Dermis blood vessel endothelial cell (primary cell): ENCODE measurements at places on chromosomes 13 and 19.

DNA sequence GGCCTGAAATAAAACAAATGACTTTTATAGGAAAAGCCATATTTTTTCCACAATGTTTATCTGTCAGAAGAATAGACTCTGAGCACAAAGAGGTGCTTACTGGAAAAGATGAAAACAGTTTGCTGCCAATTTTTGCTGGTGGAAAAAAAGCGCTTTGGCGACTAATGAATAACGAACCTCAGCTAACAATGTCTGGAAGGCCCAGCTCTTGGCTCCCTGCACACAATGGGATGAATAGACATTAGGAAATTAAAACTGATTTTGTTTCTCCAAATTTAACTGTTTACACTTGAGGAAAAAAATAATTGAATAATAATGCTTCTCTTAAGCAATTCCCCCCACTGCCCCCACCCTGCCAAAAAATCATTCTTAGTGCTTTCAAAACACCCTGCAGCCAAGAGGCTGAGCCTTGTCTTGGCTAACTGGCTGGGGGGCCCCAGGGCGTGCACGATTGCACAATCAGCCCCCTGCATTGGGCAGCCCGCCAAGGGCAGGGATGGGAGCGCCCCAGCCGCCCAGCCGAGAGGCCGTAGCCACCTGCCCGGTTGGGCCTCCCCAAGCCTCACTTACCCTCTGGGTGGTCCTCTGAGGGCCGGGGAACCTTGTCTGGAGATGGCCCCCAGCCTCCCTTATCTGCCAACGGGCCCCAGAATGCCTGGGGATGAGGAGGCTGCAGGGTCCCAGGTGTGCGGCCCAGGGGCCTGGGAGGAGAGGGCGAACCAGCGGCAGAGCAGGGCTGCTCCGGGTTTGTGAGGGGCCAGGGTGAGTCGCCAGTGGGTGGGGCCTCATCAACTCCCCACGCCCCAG lies 16.8 kb downstream of the CEBPG start:
- peak; percentile 42 for DNase-seq

DNA sequence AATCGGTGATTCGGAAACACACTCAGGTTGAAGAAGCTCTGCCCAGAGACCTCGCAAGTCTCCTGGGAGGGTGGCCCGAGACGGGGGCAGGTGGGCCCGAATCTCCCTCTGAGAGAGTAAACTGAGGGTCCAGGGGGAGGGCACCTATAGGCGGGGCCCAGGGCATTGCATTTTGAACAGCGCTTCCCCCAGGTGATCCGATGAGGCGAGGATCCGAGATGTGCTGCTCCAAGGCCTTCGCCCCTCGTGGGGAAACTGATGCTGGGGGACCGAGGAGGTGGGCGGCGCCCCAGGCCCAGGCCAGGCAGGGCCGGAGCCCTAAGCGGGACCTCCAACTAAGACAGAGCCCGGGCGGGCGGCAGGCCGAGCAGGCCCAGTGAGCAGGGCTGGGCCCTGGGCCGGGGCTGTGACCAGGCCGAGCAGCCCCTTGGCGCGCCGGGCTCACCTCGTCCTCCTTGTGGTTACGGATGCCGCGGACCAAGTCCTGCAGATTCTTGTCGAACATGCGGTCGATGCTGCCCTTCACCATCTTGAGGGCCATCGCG lies 500 bp downstream of the AP3D1 start:
- DNase-seq = peak; percentile 32

DNA sequence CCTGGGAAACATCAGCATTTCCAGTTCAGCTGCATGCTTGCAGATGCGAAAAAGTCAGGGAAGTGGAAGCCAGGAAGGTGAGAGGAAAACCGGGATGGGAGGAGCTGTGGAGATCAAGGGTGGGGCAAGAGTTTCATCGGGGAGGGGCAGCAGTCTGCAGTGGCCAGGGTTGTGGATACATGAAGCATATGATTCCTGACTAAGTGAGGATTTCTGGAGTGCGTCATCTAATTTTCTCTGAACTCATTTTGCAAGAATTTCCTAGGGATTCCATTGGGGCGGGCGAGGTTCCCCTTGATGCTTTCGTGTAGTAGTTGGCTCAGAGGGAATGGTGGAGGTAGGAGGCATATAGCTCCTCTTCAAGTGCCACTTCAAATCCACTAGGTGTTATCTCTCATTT lies 344.1 kb upstream of the TMTC4 start:
- DNase-seq = no peak

- DNase-seq = no peak
These were observed 21.6 kb downstream of the CPAMD8 start for GRCh38 chr19:17005000-17005399.

DNA sequence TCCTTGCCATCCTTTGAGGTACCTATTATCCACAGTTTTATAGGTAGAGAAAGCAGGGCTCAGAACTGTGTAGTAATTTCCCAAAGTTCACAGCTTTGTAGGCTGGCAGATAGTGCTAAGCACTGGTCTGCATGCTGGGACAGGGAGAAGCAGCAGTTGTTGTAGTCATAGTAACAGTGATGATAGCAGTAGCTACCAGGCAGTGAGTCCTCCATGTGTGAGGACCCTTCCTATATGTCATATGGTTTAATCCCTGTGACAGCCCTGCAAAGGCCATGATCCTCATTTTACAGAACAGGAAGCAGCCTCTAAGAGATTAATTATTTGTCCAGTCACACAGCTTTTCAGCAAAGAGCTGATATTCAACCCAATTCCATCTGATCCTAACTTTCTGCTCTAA lies 21.0 kb downstream of the SERP2 start:
- DNase-seq = no peak

- no peak for DNase-seq
These were observed 744.1 kb downstream of the UQCRFS1 start for GRCh38 chr19:28468701-28469459.

DNA sequence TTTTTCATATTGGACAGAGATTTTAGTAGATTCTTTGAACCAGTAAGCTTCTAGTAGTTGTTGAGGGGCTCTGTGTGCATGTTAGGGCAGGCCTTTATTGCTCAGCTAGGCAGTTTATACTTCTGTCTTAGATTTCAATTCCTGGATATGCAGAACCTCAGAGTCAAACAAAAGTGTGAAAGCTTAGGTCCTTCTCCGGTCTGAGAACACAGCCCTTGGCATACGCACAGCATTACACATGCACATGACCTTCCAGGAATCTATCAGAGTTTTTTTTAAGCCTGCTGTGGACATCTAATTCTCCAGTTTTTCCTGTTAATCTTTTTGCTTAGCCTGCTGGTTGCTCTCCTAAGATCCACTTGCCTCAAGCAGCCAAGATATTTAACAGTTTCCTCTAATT lies 77.9 kb upstream of the KL start:
- DNase-seq = no peak

- DNase-seq = peak; percentile 98
These were observed 53.3 kb downstream of the RFX2 start for GRCh38 chr19:6056801-6057650.

DNA sequence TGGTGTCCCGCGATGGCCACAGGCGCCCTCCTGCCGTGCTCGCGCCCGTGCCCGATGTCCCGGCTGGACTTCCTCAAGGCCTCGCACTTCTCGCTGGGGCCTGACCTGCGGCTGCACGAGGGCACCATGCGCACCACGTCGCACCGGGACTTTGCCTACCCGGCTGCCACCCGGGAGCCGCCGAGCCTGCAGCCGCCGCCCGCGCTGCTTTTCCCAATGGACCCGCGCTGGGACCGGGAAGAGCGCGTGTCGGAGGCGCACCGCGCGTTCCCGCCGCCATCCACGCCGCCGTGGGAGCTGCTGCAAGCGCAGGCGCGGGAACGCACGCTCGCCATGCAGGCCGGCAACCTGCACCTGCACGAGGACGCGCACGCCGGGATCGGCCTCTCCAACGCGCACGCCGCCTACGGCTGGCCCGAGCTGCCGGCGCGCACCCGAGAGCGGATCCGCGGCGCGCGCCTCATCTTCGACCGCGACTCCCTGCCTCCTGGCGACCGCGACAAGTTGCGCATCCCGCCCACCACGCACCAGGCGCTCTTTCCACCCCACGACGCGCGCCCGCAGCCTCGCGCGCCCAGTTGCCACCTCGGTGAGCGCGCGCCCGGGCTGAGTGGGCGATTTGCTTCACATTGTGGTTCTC lies 12.1 kb upstream of the PEX11G start:
- peak; percentile 73 for DNase-seq

DNA sequence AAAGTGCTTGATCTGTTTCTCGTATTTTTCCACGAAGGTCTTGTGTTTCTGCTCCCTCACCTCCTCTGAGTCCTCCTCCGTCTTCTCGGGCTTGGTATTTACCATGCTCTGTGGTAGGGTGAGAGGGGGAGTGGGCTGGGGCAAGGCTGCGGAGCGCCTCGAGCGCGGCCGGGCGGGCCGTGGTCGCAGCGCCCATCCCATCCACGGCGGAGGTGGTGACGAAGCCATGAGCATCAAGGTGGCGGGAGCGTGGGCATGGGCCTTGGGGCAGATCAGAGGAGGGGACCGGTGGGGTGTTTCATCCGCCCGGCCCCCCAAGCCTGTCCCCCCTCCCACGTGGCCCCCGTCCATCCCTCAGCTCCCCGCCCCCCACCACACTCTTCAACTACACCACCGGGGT lies 7.9 kb downstream of the CDC37 start:
- no peak for DNase-seq

GRCh38 chr19:49727217-49728030 lies 35.7 kb downstream of the TSKS start:
- no peak for DNase-seq

DNA sequence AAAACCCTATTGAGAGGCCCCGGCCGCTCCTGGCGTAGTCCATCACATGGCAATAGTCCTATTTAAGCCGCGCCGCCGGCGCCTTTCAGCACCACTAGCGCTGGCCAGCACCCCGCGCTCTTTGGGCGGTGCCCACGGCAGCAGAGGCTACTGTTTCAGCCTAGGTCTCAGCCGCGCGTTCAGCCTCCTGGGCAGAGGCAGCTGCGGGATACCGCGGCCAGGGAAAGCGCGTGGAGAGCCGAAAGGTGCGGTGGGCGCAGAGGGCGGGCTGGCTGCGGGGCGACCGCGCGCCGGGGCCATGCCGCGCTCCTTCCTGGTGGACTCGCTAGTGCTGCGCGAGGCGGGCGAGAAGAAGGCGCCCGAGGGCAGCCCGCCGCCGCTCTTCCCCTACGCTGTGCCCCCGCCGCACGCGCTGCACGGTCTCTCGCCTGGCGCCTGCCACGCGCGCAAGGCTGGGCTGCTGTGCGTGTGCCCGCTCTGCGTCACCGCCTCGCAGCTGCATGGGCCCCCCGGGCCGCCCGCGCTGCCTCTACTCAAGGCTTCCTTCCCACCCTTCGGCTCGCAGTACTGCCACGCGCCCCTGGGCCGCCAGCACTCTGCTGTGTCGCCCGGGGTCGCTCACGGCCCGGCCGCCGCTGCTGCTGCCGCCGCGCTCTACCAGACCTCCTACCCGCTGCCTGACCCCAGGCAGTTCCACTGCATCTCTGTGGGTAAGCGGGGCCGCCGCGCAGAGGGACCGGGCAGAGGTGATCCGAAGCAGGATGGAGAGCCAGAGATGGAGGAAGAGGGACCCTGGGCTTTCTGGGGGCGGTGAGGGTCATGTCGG lies at the start of gene GSX1:
Gene GSX1, plus strand, starts transcription at position 91 of the 826 bp plus-strand sequence. Its CDS starts 208 bp downstream, at position 299.
- peak; percentile 86 for DNase-seq

DNA sequence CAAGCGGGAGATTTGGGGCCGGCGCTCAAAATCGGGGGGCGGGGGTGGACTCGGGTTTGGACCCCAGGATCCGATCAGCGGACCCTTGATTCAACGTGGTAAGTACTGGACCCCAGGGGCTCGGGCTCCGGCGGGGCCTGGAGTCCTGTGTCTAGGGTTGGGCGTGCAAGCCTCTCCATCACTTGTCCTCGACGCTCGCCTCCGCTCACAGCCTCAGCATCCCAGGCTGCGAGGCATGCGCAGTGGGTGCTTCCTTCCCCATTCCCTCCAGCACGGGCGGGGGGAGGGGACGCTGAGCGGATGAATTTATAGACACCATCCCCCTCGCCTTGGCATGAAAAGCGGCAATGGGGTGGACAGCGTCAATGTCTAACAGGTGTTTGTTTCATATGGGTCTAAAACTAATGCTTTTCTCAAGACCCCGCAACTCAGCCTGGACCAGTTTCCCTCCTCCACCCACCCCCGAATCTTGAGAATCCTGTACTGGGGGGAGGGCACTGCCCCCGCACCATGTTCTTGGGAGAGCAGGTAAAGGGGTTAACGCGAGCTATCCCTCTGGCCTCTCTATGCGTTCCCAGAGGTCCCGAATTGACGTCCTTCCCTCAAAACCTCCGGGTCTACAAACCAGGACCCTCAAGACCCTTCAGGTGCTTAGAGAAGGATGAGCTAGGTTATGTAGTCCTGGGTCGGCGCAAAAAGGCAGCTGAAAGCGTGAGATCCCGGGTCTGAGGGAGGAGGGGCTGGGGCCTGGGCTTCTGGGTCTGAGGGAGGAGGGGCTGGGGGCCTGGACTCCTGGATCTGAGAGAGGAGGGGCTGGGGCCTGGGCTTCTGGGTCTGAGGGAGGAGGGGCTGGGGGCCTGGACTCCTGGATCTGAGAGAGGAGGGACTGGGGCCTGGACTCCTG lies 579 bp downstream of the CPT1C start:
- DNase-seq = peak; percentile 70

DNA sequence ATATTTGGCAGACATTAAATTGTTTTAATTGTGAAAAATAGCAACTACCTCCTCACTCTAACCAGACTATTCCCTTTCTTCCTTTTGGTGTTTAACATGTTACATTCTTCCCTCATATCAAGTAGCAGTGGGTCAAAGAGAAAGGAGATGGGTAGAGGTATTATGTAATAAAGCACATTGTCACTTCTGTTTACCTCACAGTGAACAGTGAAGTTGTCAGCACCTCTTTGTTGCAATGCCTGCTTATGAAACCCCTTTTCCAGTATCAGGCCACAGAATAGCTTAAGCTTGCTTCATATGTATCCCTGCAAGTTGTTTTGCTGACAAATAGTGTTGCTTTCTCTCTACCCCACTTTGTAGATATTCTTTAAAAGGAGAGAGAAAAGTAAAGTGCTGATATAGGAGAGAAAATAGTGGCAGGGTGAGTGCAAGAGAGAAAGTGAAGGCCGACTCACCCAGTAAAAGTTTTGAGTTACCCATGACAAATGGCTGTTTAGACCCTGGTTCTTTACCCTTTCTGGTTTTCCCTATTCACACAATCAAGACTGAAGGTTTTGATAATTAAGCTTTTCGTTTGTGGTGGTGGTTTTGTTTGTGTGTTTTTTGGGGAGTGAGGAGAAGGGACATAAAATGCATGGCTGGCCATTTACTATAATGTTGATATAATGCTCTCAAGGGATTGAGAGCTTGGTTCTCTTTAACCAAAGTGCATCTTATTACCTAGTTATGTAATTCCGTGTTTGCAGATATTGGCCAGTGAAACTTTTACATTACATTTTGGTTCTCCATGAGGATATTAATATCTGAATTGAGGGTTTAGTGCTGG lies 3.7 kb downstream of the ITM2B start:
- peak; percentile 14 for DNase-seq
